ENCODE measurements at places on chromosomes 2 and 18. TPM values are rescaled to one million over a fixed set of nuclear protein-coding genes. Genes with fewer than 3 reads are reported as not detected.

Gene PROKR1
- total RNA-seq: not detected

Gene MROH2A
- total RNA-seq: 0.23 TPM

Gene ELOA2
- not detected for total RNA-seq

Gene LYPD6
- 0.07 TPM for total RNA-seq

Gene DYNAP
- not detected for total RNA-seq

Gene FOXI3
- total RNA-seq: 0.06 TPM

Gene PRKAG3
- total RNA-seq: not detected

Gene IL36A
- not detected for total RNA-seq

Gene LHCGR
- total RNA-seq: not detected

Gene IMMT
- 109 TPM for total RNA-seq

Gene OSGEPL1
- 3.8 TPM for total RNA-seq

Gene IL1RL1
- total RNA-seq: 1.2 TPM

Gene COL3A1
- 0.22 TPM for total RNA-seq

Gene PID1
- total RNA-seq: 4.1 TPM

Gene RNF125
- total RNA-seq: 0.26 TPM

Gene SERPINB2
- total RNA-seq: 0.05 TPM

Gene RPRM
- total RNA-seq: 0.05 TPM

Gene DNAH6
- 0.02 TPM for total RNA-seq

Gene PLCL1
- total RNA-seq: not detected

Gene ARHGEF4
- 11.0 TPM for total RNA-seq

Gene NR4A2
- total RNA-seq: 2.0 TPM

Gene SKA1
- 11.3 TPM for total RNA-seq

Gene ENOSF1
- 25.6 TPM for total RNA-seq

Gene KHK
- total RNA-seq: 9.8 TPM

Gene ANKRD29
- 13.8 TPM for total RNA-seq

Gene FAP
- 0.11 TPM for total RNA-seq

Gene REG3A
- total RNA-seq: not detected

Gene SLC9A2
- 2.9 TPM for total RNA-seq

Gene GAL3ST2
- total RNA-seq: 0.22 TPM

Gene EEF1B2
- total RNA-seq: 1,254 TPM

Gene VIL1
- 0.31 TPM for total RNA-seq

Gene GALNT1
- 97.7 TPM for total RNA-seq

Gene RTP5
- total RNA-seq: not detected

Gene CPO
- 0.05 TPM for total RNA-seq

Gene CNDP1
- total RNA-seq: not detected

Gene KCNK3
- 0.57 TPM for total RNA-seq

Gene HTR2B
- total RNA-seq: 0.03 TPM

Gene KIF5C
- total RNA-seq: 0.28 TPM

Gene PPP4R1
- 35.1 TPM for total RNA-seq

Gene MAPRE3
- total RNA-seq: 11.4 TPM

Gene FBLN7
- 0.53 TPM for total RNA-seq

Gene ITGA4
- 1.4 TPM for total RNA-seq

Gene TMEM247
- not detected for total RNA-seq

Gene SERPINB10
- not detected for total RNA-seq

Gene APCDD1
- 0.06 TPM for total RNA-seq

Gene IL1A
- total RNA-seq: 0.18 TPM

Gene QPCT
- total RNA-seq: 20.8 TPM

Gene ZNF804A
- total RNA-seq: not detected

Gene CCDC68
- 4.8 TPM for total RNA-seq

Gene RAPGEF4
- 0.19 TPM for total RNA-seq

Gene PRSS56
- 0.10 TPM for total RNA-seq

Gene ANKRD30BL
- not detected for total RNA-seq

Gene DSG1
- not detected for total RNA-seq

Gene TACR1
- 0.03 TPM for total RNA-seq

Gene SCN2A
- total RNA-seq: not detected

Gene CBLN2
- 0.05 TPM for total RNA-seq

Gene CYP27C1
- total RNA-seq: 3.3 TPM

Gene CTLA4
- not detected for total RNA-seq

Gene LYG1
- 1.7 TPM for total RNA-seq

Measured in A549 treated with AZD2906 at 1 μM for 4 hours (cell line).